ENCODE measurements at places on chromosomes 3 and 15.
A peak's percentile ranks its signal among the peaks of the same experiment; 100 is the strongest.

- DNase-seq: no peak
Observed at GRCh38 chr3:171781711-171782127, 28.6 kb downstream of the PLD1 start.

- no peak for DNase-seq
Observed at GRCh38 chr15:55247766-55248427, 41.7 kb downstream of the RAB27A start.

- DNase-seq: no peak
Observed at GRCh38 chr15:64542091-64542490, 81.7 kb downstream of the ZNF609 start.

DNA sequence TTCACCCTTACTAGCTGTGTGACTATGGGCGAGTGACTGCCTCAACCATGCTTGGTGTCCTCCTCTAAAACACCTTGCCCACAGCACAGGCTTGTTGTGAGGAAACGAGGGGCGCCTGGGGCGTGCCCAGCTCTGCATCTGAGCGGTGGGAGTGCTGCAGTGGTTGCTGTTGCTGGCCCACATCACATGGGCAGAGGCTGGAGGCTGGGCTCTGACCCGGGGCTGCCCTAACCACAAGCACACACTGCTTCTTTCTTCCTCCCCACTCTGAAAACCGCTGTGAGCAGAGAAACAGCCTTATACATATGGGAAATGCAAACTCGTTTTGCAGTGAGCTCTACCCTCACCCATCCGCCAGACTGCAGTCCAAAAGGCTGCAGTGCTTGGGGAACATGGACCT is 74.8 kb upstream of the RPL32 start:
- DNase-seq: no peak

- peak; percentile 54 for DNase-seq
Observed at GRCh38 chr15:67109141-67110034, 44.0 kb downstream of the SMAD3 start.

DNA sequence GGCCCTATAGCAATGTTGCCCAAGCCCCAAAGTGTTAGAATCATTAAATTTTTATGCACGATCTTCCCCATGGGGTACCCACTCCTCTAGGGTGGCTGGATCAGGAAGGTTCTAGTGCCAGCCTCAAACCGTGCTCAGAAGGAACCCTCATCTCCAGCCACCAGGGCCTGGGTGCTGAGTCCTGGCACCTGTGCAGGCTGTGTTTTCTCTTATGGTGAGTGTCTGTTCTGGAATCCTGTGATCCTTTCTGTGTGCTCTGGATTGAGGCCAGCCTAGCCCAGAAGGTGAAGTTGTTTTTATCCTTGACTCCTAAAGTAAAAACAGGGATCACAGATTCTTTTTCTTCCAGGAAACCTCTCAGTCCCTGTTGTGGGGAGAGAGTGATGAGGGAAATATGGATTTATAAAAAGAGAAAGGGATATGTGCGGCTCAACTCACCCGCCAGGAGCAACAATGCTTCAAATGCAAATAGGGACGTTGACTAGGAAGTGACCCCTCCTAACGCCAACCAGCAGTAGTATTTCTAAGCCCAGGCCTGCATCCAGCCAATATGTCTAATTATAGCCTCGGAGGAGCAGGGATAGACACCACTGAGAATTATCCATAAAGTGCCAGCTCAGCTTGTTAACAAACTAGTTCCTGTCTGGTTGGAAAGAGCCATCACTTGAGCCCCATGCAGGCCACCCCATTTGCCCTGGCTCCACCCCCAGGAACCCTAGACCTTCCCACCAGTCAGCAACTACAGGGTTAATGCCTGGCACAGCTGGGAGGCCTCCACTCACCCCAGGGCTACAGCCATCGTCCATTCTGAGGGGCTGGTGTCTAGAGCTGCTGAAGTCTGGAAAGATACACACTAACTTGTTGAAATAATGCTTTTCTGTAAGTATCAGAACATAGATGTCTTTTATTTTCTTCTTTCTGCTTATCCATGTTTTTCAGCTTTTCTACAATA is 513.5 kb upstream of the PROK2 start:
- DNase-seq: no peak

- DNase-seq: peak; percentile 45
Observed at GRCh38 chr15:41971089-41971894, 1.1 kb downstream of the EHD4 start.

DNA sequence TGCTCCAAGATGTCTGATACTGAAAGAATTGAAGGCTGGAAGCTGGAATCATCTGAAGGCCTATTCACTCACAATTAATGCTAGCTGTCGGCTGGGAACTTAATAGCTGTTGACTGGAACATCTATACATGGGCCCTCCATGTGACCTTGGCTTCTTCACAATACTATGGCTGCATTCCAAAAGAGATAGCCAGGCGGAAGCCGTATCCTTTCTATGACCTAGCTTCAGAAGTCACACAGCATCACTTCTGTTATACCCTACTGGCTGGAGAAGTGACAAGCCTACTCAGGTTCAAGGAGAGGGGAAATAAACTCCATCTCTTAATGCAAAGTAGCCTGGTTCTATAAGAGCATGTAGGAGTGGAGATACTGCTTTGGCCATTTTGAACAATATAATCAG is 50.9 kb upstream of the SPRED1 start:
- no peak for DNase-seq

GRCh38 chr3:73094951-73095350 is 33.5 kb downstream of the EBLN2 start:
- DNase-seq: no peak

DNA sequence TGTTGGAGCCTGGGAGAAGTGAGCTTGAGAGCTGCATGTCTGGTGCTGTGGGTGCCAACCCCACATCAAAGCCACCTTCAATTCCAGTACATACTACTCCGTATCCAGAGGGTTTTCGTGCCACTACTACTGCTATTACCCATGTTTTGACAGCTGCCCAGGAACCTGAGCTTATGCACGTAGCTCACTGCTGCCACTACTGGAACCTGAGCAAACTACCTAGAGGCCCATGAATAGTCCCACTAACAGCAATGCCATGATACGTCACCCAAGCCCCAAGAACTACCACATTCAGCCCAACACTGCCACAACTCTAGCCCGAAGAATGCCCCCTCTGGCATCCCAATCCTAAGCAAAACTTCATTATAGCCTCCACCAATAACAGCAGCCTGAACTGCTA is 215.2 kb upstream of the BCHE start:
- DNase-seq: no peak

GRCh38 chr15:43872416-43873020 is 45.7 kb downstream of the WDR76 start:
- DNase-seq: no peak

GRCh38 chr3:51375136-51375535 is 10.0 kb upstream of the MANF start:
- DNase-seq: no peak

DNA sequence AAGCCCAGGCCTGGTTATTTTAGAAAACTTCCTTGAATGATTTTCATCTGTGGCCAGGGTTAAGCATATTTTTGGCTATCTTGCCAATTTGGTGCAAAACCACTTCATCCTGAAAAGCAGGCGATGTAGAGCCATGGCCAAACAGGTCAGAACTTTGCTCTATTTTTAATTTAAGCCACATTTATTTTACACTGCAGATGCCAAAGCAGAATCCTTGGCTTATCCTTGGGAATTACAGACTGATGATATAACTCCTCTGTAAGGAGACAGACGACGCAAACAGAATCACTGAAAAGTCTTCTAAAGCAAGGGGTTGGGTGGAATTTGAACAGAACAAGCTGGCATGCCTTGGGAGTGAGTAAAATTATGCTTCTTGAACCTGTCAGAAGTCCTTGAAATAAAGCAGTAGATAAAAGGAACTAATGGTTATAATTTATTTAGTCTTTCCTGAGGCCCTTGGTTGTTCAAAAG is 121.9 kb downstream of the CHST2 start:
- DNase-seq: no peak

- DNase-seq: no peak
Observed at GRCh38 chr3:178255315-178255714, 280.9 kb upstream of the KCNMB2 start.

- DNase-seq: no peak
Observed at GRCh38 chr3:106759731-106760130, 617.5 kb upstream of the CCDC54 start.

GRCh38 chr3:46462111-46462510 is 2.6 kb downstream of the LTF start:
- no peak for DNase-seq

DNA sequence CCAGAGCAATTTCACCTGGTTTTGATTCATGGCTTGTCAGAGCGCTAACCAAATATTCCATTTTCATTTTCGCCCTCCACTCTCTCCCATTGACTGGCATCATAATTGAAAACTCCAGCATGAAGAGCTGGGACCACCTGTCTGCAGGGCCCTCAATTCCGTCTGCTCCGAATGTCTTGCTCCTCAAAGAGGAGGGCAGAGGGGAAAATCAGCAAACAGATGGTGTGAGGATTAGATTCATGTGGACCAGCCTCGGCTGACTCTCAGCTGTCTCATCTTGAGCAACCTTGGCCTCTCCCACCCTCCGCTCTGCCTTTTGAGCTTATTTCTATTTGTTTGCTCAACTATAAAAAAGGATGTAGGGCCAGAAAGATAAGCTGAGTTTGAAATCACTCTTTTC is 512.2 kb upstream of the PPP2R3A start:
- DNase-seq: no peak

GRCh38 chr3:10417847-10418246 is 87.5 kb downstream of the ATP2B2 start:
- no peak for DNase-seq

GRCh38 chr3:118801899-118802298 is 232.7 kb downstream of the IGSF11 start:
- DNase-seq: no peak

DNA sequence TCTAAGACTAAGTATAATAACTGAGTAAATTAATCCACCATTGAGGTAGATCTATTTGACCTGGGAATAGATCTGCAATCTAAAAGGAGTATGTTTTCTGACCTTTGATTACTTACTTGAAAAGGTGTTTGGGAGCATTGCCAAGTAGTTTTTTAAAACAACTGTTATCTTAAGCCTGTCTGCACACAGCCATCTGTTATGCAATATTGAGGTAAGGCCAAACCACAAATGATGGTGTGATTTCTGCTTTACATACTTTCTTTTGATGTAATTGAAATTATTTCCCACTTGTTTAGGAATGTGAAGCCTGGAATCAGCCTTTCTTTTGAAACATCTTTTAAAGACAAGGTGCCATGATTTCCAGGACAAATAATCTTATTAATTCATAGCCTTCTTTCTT is 274.0 kb downstream of the BBX start:
- no peak for DNase-seq

DNA sequence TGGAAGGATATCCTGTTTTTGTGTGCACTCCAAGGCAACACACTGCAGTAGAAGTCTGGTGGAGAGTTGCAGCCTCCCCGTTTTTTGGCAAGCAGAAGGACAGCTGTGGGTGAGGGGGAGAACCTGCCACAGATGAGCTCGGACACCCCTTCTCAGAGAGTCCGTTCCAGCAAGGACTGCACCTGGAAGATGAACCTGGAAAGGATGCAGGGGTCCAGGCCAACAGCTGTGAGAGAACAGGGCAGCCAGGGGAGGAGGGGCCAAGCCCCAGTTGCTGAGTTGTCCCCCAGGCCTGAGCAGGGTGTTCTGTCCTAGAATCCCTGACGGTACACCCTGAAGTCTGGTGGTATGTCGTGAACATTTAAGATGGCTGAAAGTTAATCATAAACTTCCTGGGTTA is 30.2 kb downstream of the ZXDC start:
- no peak for DNase-seq

DNA sequence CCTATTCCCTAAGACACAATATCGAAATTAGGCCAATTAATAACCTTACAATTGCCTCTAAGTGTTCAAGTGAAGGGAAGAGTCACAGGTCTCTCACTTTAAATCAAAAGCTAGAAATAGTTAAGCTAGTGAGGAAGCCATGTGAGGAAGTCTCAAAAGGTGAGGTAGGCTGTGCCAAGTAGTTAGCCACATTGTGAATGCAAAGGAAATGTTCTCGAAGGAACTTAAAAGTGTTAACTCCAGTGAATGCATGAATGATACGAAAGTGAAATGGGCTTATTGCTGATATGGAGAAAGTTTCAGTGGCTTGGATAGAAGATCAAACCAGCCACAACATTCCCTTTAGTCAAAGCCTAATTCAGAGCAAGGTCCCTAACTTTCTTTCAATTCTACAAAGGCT is 59.1 kb downstream of the KLF13 start:
- no peak for DNase-seq

GRCh38 chr15:76195506-76196268 is 115.6 kb downstream of the ETFA start:
- DNase-seq: no peak

Measured in gastrocnemius medialis (tissue), 4 donors.